H4 (cell line): ENCODE measurements at places on chromosomes 5 and 9. TPM values are rescaled to one million over a fixed set of nuclear protein-coding genes. Genes with fewer than 3 reads are reported as not detected.
A peak's percentile ranks its signal among the peaks of the same experiment; 100 is the strongest.

GRCh38 chr5:73174100-73174815, 1.3 kb downstream of the TMEM174 start:
- no peak for DNase-seq

The CLPTM1L gene
- total RNA-seq = 196 and 214 TPM in 2 replicates

- DNase-seq = no peak
Measured at GRCh38 chr5:96065685-96066385, 104.2 kb upstream of the ELL2 start.

- no peak for DNase-seq
Measured at GRCh38 chr5:15483351-15484097, 16.5 kb upstream of the FBXL7 start.

DNA sequence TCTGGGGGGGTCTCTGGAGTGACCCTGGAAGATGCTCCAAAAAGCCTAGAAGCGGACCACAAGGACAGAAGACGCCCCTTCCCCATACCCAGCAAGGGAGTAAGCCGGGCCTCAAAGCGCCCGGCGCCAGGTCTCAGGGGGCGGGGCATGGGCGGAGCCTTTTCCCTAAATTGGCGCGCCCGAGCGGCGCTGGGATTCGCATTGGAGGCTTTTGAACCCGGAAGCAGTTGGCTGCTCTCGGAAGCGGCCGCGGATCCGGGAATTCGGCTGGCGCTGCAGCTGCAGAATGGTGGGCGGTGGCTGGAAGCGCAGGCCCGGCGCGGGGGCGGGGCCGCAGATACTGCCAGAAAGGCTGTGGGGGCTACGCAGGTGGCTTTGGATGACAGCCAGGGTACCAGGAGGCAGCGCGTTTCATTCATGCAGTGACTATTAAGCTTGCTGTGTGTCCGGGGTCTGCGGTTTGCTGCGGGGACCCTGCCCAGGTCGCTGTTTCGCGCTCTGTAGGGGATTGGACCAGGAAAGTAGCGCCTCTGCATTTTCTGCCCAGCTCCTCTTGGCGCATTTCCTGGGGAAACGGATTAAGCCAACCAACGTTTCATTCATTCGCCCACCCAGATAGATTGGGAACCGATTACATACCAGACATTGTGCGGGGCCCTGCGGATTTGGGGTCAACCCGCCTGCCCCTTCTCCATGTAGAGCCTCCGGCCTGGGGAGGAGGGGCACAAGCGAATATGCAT, 83.0 kb upstream of the FREM1 start:
- DNase-seq = peak; percentile 76

The SEMA6A gene
- 1.5 and 5.0 TPM in 2 replicates for total RNA-seq

- peak; percentile 60 for DNase-seq
Measured at GRCh38 chr5:34491251-34491620, 164.9 kb upstream of the RAI14 start.

- DNase-seq = peak; percentile 81
Measured at GRCh38 chr9:92774274-92774673, 9.6 kb upstream of the BICD2 start.

GRCh38 chr5:17019324-17019723, 83.2 kb upstream of the MYO10 start:
- no peak for DNase-seq

The NR5A1 gene
- not detected in 2 replicates for total RNA-seq

- DNase-seq = peak; percentile 63
Measured at GRCh38 chr5:150503977-150504620, 3.8 kb upstream of the NDST1 start.

DNA sequence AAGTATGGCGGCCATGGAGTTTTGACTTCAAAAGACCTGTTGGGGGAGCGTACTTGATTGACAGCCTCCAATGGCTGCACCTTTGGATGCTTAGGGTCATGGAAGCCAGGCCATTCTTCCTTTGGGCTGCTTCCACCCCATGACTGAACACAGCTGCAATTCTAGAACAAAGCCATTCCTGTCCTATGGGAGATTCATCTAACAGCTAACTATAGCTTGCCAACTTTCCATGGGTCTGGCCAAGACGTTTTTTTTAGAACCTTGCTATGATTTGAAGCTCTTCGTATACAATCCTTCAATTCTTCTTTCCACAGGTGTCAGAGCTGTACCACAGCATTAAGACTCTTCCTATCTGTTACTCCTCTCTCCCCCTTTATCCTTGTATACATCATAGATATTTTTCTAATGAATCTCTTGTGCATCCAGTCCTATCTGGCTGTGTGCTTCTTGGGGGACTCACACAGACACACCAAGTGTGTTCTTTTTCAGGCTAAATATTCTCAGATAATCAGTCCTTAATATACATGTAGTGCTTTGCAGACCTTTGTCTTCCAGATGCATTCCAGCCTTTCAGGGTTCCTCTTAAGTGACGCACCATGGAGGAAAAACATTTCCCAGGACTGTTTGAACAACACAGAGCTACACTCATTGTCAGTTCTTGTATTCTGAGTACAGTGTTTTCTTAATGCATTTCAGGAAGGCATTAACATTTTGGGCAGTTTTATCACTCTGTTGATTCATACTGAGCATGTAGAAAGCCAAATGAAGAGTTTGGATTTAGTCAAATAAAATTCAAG, 198.9 kb downstream of the TAF11L14 start:
- no peak for DNase-seq

The PAEP gene
- total RNA-seq = 2.6 TPM in 1 of 2 replicates, not detected in the other

DNA sequence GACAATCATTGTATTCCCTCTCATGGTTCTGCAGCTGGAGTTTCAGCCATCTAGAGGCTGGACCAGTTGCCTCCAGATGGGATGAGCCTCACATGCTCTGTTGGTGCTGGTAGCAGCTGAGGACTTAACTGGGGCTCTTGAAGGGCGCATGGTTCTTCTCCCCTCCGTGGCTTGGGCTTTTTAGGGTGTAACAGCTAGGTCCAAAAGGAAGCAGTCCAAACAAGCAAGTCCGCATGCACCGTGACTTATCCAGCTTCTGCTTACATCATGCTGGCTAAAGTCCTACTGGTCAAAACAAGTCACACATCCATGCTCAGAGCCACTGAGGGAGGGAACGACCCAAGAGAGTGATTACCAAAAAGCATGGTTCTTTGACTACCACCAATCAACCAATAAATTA, 31.6 kb upstream of the SH3RF2 start:
- DNase-seq = no peak

The OR1L1 gene
- total RNA-seq = not detected in 2 replicates

The PRLR gene
- total RNA-seq = 0.12 and 1.1 TPM in 2 replicates
